ENCODE measurements at places on chromosomes 6 and 20. TPM values are rescaled to one million over a fixed set of nuclear protein-coding genes. Genes with fewer than 3 reads are reported as not detected.

MOCS1 gene
- not detected for total RNA-seq

CRIP3 gene
- 10.0 TPM for total RNA-seq

TRAPPC3L gene
- not detected for total RNA-seq

LY6G6D gene
- not detected for total RNA-seq

DNA sequence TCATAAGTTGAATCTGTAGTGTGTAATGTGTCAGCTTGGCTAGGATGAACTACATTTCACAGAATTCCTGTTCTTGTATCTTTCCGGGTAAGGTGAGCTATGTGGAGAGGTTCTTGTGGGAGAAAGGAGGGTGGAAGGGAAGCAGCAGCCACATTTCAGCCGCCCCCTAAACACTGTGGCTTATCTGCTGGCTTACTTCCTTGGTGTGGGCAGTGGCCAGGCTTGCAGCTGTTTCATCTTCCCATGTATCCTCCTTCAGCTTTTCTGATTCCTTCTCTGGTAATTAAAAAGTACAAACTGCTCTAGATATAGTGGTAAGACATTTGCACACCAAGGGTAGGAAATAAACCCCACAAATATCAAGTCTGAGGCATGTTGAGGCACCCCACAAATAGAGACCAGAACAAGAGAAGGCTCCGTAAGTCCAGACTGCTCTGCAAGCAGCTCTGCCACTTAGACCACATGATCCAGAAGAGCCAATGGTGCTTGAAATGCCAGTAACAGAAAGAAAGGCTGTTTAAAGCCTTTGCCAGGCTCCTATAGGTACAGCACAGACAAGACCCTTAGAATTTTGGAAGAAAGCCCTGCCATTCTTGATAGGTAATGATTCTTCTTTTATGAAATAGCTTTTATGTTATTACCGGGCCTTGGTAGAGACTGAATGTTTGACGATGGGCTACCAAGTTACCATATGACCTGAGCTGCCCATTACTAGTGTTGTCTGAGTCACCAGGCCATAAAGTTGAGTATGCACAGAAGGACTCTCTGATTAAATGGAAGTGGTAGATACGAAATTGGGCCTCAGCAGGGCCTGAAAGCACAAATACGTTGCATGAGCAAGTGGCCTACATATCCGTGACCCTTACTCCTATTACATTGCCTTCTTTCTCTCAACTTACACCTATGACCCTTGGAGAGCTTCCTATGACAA is 215.0 kb upstream of the SGK1 start:
- no peak for DNase-seq

DNA sequence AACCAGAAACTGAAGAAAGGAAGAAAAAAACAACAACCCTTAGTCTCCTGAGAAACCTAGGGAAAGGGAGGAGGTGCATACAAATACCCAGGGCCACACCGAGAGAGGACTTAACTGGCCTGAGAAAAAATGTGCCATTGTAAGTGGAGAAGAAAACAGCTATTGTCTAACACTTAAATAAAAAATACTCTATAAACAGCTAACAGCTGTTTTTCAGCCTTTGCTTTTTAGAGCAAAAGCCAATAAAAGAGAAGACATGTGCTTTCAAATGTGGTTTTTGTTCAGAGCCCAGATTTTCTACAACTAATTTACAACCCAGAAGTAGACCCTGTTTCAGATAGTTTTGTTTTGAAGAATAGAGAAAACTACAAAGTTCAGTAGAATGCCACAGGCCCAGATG is 56.0 kb upstream of the SLC22A16 start:
- no peak for DNase-seq

GRCh38 chr20:50691573-50692551 is 520 bp upstream of the RIPOR3 start:
- no peak for DNase-seq

DNA sequence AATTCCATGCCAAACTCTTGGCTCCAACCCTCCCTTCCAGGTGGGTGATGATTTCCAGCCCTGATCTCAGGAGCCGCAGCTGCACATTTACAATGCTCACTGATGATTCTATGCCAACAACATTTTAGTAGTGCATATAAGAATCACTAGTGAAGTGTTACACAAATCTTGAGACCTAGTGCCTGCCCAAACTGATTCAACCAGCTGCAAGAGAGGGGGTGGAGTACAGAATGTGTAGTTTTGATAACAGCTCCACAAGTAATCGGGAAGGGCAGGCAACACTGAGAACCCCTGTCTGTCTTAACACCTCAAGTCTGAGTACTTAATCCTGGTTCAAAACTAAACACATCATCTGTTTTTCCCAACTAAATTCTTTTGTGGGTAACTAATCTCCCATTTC is 91.7 kb downstream of the PRDM1 start:
- DNase-seq: no peak

DNA sequence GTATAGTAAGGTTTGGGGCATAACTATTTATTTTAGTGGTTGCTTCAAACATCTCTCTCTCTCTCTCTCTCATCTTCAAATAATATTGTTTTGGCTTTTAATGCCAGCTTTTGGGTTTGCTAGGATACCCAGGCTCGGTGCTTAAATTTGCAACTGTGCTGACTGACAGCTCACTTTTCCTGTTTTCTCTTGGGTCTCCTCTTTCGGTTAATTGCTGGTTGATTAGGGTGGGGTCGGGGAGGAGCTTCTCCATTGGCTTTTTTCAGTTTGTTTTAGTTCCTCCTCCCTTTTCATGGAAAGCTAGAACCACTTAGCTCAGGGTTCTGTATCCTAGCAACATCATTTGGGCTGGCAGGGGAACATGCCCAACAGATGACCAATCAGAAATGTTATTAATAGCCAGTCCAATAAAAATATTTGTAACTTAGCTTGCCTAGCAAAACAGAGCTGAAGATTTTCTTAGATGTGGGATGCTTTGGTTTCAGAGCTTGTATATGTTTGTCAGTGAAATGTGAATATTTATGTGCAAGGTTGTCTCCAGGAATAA is 11.3 kb downstream of the TFAP2B start:
- DNase-seq: no peak

DNA sequence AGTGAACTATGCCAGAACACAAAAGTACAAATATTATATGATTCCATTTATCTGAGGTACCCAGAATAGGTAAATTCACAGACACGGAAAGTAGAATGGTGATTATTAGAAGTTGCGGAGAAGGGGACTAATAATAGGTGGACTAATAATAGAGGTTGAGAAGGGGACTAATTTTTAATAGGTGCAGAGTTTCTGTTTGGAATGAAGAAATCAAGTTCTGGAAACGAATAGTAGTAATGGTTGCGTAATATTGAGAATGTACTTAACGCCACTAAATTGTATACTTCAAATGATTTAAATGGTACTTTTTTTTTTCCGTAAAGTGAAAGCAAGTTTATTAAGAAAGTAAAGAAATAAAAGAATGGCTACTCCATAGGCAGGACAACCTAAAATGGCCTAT is 33.2 kb downstream of the B4GALT5 start:
- no peak for DNase-seq

GRCh38 chr20:48818481-48818987 is 9.3 kb downstream of the PREX1 start:
- DNase-seq: no peak

DNA sequence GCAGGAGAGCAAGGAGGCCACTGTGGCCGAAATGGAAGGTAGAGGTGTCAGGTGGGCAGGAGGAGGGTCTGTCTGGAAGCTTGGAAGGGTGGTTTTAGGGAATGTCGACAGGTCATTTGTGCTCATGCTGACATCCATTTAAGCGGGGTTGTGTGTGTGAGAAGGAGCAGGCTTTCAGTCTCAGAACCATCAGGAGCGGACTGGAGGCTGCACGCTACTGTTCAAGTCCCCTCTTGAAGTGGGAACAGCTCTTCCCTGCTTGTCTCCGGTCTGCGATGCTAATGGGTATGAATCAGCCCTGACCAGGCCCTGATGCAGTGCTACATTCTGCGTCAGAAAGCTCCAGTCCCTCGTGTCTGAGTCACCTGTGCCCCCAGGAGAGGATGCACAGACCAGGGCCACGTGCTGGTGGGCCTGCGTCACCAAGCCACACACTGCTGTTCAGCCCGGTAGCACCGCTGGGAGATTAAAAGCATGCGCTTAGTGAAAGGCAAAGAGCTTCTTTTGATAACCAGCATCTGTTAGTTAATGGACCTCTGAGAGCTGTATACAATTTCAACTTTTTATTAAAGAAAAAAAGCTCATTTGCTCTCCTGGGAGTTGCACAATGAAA is 58.0 kb downstream of the APCDD1L start:
- DNase-seq: no peak

- DNase-seq: peak; percentile 5
Measured at GRCh38 chr6:134240665-134241431, 77.1 kb downstream of the SGK1 start.

DNA sequence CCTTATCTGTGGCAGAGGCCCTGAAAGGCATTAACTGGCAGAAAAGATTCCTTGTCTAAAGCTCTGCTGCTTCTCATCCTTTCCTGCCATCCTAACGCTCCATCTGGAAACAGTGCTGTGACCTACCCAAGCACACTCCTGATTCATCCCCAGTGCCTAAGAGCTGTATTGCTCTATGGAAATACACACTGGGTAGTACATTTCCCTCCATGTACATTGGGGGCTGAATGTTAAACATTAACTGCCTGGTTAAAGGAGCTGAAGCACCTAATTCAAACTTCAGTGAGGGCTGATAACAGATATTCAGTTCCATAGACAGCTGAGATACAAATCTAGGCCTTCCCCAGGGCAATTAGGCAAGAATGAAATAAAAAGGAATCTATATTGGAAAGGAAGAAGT is 36.7 kb upstream of the GMPR start:
- DNase-seq: no peak

All from PC-9 (cell line).